ENCODE measurements at places on chromosomes 5 and 9.

DNA sequence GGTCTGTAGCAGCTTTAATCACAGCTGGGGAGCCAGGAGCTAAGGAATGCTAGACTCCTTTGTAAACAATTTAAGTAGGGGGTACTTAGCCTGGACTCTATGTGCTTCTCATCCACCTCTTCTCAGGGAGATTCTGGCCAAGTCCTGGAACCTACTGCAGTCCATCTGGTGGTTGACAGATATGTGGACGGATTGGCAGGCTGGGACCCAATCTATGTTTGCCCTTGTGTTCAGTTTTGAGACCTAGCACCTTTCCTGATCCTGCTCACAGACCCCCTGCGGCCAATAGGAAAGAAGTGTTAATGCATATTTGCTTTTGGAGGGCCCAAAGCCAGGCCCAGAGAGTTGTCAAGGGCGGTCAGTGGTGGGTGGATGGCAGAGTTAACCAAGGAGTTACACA is 6.4 kb downstream of the SLC22A5 start:
- no peak for DNase-seq

GRCh38 chr5:156675395-156675794 is 174.7 kb upstream of the PPP1R2B start:
- DNase-seq = no peak

GRCh38 chr9:109776391-109776790 is 3.6 kb upstream of the PALM2AKAP2 start:
- no peak for DNase-seq

GRCh38 chr5:44372028-44372427 is 17.2 kb downstream of the FGF10 start:
- no peak for DNase-seq

DNA sequence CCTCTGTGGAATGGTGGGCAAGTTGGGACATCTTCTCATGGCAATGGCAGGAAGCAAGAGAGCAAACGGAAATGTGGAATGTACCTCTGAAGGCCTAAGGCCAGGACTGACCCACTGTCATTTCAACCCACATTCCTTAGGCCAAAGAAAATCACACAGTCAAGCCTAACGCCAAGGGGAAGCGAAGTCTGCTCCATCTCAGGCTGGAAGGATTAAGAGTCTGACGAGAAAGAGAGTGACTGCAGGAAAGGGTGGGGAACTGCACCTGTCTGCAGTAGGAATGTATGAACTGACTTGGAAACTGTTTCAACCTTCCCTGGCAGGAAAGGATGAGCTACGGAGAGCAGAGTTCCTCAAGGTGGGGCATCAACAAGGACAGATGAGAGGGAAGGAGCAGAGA is 90.2 kb upstream of the TAS2R1 start:
- DNase-seq = no peak

- no peak for DNase-seq
These were observed 817.1 kb downstream of the TLR4 start for GRCh38 chr9:118521261-118521660.

DNA sequence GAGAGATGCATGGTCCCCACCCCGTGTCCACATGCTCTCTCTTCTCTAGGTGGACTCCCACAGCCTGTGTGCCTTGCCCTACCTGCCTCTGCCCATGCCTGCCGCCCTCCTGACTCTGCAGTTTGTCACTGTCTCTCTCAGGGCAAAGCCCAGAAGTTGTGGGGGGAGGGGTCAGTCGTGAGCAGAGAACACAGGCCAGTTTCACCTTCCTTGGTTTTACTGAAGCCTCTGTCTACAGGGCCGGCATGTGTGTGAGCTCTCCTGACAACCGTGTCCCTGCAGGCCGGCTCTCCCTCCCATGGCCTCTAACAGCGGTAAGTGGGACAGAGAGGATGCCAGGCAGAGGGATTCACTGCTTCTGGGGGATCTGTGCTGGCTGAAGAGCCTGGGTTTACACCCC is 43.5 kb upstream of the SLC25A51 start:
- no peak for DNase-seq
